Central memory CD8-positive, alpha-beta T cell (primary cell): ENCODE measurements at places on chromosomes 7 and 10.

GRCh38 chr10:80739328-80739727 is 201.6 kb downstream of the SH2D4B start:
- DNase-seq: no peak

DNA sequence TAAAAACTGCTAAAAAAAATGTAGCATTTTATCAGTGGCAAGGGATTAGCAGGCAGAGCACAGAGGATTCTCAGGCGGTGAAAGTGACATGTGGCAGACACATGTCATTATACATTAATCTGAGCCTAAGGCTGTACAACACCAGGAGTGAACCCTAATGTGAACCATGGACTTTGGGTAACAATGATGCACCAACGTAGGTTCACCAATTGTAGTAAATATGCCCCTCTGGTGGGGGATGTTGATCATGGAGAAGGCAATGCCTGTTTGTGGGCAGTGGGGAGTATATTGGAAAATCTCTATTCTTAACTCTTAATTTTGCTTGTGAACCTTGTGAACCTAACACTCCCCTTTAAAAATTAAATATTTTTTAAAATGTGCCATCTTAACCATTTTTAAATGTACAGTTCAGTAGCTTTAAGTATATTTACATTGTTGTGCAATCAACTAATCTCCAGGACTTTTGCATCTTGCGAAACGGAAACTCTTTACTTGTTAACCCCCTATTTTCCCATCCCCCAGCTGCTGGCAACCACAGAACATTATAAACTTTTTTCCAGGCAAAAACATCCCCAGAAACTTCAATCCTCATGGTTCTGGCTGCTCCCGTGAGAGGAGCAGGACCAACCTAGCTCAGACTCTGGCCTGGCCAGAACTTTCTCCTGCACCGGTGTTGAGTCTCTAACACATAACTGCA is 29.9 kb downstream of the LRRC20 start:
- DNase-seq: no peak

- no peak for DNase-seq
Measured at GRCh38 chr7:19958309-19958896, 185.0 kb upstream of the TMEM196 start.

DNA sequence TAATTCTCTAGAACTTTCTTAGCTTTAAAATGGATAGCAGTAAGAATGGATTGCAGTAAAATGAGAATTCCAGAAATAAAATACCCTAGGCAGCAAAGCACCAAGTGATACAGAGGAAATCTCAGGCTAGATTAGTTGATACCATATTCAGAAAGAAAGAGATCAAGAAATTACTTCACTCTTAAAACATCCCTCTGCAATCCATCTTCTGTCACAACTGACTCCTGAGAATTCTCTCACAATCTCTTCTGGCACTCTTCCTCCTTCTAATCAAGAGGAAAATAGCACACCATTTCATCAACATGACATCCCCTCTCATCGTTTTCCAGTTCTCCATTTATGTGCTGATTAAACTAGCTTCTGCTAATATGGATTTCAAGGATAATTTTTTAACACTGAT is 42.2 kb upstream of the LAMB1 start:
- DNase-seq: no peak

- peak; percentile 44 for DNase-seq
Measured at GRCh38 chr7:8190119-8190895, 71.7 kb downstream of the ICA1 start.

DNA sequence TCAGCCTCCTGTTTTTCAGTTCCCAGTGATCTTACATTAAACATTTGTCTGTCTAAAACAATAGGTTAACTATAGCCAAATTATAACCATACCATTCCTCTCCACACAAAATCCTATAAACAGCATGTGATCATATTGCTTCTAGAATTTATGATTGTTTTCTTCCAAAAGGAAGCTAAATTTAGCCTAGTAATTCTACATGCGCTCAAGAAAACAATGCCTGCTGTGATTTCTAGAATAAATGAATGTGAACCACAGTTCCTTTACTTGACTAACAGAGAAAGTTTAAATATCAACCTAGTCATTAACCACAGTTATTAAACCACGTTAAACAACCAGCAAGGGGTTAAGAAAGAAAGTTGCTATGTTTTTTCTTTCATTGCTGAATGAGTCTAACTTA is 26.4 kb downstream of the MET start:
- DNase-seq: no peak

- no peak for DNase-seq
Measured at GRCh38 chr10:1216574-1217236, 160.5 kb downstream of the WDR37 start.

- no peak for DNase-seq
Measured at GRCh38 chr10:64115908-64116643, 594.9 kb downstream of the REEP3 start.

DNA sequence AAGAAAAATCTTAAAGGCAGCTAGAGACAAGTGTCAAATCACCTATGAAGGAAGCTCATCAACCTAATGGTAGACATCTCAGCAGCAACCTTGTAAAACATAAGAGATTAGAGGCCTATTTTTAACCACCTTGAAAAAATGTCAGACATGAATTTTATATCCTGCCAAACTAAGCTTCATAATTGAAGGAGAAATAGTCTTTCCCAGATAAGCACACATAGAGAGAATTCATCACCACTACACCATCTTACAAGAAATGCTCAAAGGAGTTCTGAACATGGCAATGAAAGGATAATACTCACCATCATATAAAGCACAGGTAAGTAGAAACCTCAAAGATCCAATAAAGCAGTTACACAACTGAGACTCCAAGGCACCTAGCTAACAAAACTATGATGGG is 156.5 kb downstream of the ZEB1 start:
- DNase-seq: no peak

DNA sequence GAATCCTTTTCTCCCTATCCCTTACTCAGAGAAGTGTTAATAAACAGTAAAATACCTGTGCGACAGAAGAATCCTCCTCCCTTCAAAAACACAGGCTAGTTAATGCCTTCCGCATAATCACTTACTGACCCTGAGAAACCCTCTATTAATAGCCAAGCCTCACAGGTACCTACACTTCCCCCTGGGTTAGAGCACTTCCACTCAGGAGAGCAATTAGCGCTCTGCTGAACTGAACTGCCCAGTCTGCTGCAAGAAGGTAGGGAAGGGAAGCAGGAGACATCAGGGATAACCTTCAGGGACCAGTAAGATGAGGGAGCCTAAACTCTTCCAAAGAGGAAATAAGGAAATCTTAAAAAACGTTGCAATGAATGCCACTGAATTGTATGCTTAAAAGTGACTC is 39.6 kb downstream of the KIAA1549 start:
- no peak for DNase-seq

GRCh38 chr10:98587156-98587837 is 140.6 kb upstream of the HPS1 start:
- no peak for DNase-seq

GRCh38 chr7:43501870-43502269 is 81.0 kb upstream of the STK17A start:
- DNase-seq: no peak

- DNase-seq: no peak
Measured at GRCh38 chr10:61629576-61629975, 33.2 kb upstream of the CABCOCO1 start.

DNA sequence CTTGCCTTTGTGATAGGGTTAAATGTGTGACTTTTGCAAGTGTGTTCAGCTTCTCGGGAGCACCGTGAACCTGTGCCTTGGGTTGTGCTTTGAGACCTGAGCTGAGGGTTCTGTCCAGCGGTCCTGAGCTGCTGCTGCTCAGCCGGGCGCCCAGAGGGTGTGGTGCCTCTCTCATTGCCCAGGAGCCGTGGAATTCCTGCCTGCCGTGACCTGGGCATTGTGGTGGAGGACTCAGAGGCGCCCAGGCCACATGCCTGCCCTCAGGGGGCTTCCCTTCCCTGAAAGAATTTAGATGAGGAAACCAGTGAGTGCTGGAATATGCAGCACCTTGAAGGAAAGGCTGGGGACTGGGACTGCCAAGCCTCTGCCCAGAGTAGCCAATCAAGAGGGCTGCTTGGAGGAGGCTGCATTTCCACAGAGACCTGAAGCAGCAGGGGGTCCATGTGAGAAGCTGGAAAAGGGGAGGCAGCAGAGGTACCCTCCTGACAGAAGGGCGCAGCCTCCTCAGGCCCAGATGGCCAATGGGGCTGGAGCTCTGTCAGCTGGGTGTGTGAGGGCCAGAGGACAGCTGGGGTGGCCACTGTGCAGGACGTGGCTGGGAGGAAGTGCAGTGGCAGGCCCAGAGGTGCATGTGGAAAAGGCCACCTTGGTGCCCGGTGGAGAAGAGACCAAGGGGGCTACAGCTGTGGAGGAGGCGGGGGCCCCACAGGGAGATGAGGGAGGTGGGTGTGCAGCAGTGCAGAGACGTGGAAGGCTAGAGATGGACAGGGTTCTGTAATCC is 107.3 kb downstream of the NKX6-2 start:
- no peak for DNase-seq

DNA sequence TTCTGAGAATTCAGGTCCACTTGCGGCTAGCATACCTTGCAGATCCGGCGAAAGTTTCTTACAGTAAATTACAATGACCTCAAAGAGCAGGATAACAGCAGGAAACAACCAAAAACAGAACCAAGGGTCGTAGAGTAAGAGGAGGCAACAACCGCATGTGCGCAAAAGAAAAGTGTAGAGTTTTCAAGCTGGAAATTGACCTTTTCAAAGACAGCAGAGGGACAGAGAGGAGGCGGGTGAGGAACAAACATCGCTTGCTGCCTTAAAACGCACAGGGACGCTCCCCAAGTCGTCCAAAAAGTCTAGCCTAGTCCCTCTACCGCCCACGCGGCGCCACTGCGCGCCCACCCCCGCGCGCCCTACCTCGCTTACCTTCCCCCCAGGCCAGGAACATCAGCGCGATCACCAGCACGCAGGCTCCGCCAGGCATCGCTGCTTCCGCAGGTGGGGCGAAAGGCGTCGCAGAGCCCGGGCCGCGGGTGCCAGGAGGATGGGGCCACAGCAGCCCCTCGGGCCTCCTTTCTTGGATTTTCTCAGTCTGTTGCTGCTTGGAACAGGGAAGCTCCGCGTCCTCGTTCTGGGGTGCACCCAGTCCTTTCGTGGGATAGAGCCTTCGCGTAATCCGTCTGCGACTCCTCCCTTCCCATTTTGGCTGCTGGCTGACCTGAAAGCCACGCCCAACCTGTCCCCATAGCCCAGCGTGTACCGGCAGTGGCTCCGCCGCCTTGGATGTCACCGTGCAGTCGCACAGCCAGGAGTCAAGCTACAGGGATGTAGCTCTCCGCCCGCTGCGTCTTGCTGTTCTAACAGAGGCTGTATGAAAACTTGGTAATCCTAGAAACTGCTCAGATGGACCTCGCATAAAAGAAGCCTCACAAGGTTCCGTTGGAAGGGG is at the start of gene VWDE:
VWDE (minus strand) TSS at position 579 of the 895 bp plus-strand sequence; CDS start at position 430, 149 bp downstream.
- DNase-seq: peak; percentile 24

GRCh38 chr10:15545884-15546283 is 173.8 kb downstream of the ITGA8 start:
- DNase-seq: no peak

DNA sequence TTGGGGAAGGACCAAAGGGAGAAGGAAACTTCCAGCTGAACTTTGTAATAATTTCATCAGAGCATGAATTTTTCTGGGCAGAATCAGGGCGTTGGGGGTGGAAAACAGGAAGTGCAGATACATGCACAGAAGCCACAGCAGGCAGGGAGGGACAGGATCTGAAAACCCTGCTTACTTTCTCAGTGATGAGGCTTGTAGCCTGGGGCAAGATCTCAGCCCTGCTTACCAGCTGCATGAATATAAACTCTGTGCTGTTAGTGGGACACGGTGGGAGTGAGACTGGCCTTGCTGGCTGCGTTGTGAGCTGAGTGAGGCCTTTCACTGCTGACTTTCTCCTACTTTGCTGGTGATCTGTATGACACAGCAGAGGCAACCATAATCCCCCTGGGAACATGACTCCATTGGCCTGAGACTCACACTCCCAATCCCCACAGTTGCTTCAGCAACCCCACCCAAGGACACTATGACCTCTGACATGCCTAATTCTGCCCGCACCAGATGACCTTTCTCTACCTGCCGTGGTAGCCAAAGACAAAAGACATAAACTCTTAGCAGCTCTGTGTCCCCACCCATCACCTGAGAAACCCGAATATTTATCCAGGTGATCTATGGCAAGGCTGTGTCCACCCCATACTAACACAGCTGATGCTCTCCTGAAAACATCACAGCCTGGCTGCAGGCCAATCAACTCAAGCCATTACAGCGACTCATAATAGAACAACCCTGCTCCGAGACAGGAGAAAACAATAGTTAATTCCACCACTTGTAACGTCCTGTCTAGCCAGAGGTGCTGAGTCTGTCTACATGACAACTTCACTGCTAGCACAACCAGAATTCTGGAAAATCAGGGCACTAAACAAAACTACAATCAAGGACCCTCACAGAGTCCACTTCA is 190.7 kb upstream of the CHRM2 start:
- DNase-seq: no peak
